NCI-H2171 (cell line): ENCODE measurements at places on chromosomes 4 and X.

- no peak for DNase-seq
Measured at GRCh38 chr4:56414135-56414670, 21.2 kb downstream of the PPAT start.

GRCh38 chr4:6362896-6363295 is 93.2 kb downstream of the WFS1 start:
- DNase-seq: no peak

DNA sequence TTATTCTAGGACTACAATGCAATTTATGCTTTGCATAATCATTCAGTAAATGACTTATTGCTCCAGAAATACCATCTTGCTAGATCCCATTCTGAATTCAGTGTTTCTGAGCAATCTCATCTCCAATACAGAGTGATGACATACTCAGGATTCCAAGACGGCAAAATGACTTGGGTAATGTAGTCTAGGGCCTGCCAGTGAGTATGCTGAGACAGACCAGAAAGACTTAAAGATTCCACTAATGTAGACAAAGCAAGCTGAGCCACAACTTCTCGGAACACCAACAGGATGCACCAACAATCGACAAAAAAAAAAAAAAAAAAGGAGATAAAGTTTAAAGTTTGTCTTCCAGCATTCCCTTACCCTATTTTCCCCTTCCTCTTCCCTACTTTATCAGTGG is 919 bp upstream of the SEC24B start:
- no peak for DNase-seq

- no peak for DNase-seq
Measured at GRCh38 chr4:38360201-38360600, 303.8 kb upstream of the KLF3 start.

DNA sequence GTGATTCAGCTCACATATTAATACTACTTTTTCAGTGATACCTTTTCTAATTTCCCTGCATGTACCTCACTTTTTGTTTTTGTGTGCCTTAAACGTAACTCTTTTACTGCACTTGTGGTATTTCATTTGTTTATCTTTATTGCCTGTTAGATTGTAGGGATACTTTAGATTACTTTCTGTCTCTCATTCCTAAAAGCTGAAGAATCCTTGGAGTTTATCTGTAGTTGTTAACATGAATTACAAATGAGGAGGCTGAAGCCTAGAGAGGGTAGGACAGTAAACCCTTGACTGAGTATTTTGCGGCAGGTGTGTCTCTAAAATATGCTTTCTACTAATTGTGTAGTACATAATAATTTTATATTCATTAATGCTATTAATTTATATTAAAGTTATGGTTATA is 34.9 kb downstream of the BMP2K start:
- no peak for DNase-seq

DNA sequence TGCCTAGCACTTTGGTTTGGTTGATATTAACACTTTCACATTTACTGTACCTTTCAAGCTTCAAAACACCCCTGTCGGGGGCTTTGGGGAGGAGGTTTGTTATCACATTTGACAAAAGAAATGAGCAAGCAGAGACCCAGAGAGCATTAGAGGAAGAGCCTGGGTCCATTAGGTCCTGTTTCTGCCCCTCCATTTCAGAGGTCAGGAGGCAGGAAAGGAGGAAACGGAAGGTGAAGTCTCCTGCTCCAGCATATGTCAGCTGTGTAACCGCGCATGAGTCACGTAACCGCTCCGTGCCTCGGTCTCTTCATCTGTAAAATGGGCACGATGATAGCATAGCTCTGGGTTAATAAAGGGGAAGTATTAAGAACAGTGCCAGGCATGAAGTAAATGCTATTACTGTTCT is 201.9 kb upstream of the BCOR start:
- no peak for DNase-seq

DNA sequence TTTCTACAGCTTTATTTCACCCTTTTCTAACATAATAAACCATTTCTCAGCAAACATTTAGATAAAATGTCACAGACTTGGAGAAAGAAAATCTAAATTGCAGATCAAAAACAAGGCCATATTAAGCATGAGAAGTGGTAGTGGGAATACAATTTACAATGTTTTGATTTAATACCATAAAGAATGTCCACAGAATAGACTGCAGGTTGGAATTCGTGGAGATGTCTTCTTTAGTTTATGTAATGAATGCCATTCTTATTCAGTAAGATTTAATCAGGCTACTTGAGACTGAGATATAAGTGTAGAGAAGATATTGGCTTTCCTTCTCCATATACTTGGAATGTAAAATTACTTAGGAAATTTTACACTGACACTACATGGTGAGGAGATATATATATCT is 91.9 kb upstream of the ZFP42 start:
- no peak for DNase-seq

DNA sequence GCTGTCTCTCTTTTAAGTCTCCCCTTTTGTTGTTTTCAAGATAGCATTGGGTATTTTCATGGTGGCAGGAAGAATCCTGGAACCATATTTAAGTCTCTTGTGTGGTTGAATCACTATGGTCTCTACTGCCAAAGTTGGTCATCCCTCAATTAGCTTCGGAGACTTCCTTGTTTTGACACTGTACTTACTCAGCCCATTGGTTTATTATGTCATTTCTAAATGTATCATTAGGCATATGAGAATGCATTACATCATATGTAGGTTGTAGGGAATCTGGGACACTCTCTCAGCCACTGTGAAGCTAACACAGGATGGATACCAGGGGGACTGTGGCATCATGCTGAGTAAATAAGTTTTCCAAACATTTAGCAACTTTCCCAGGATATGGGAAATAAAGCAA is 211.8 kb downstream of the DTHD1 start:
- no peak for DNase-seq

GRCh38 chr4:169765835-169766234 is 8.1 kb upstream of the HPF1 start:
- DNase-seq: no peak

GRCh38 chr4:42628740-42629139 is 28.2 kb downstream of the ATP8A1 start:
- DNase-seq: no peak

DNA sequence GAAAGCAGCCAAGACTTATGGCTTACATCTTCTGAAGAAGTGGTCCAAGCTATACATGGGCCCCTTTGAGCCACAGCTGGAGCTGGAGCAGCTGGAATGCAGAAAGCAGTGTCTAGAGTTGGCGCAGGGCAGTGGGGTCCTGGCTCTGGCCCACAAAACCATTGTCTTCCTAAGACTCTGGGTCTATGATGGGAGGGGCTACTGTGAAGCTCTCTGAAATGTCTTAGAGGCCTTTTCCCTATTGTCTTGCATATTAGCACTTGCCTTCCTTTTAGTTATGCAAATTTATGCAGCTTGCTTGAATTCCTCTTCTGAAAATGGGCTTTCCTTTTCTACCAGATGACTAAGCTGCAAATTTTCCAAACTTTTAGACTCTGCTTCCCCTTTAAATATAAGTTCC is 15.3 kb downstream of the NPY1R start:
- DNase-seq: no peak

DNA sequence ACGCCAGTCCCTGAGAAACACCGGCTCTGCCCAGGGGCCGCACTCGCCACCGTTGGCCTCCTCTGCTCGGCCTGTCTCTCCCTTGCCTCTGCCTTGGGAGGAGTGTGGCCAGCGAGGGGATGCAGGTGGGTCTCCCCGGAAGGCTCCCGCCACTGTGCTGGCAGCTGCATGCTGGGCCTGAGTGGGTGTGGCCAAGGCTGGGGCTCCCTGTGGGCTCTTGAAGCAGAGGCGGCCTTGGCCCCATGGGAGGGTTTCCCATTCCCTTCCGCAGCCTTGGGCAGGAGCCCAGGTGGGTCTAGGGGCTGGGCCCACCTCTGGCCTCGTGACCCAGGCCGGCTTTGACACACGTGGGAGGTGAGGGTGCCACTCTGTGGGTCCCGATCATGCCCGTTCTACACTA is 19.1 kb downstream of the FGFRL1 start:
- no peak for DNase-seq

DNA sequence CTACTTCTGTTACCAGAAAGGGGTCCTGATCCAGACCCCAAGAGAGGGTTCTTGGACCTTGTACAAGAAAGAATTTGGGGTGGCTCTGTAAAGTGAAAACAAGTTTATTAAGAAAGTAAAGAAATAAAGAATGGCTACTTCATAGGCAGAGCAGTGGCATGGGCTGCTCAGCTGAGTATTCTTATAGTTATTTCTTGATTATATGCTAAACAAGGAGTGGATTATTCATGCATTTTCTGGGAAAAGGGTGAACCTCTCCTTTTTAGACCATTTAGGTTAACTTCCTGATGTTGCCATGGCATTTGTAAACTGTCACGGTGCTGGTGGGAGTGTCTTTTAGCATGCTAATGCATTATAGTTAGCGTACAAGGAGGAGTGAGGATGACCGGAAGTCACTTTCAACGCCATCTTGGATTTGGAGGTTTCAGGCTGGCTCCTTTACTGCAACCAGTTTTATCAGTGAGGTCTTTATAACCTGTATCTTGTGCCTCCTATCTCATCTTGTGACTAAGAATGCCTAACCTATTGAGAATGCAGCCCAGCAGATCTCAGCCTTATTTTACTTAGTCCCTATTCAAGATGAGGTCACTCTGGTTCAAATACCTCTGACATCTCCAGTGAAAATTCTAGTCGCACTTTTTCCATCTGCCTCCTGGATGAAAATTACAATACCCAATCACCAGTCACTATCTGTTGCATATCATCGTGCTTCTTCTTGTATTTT is 15.5 kb upstream of the TDO2 start:
- DNase-seq: no peak

GRCh38 chrX:149987613-149988012 is 49.3 kb upstream of the EOLA2 start:
- DNase-seq: no peak

DNA sequence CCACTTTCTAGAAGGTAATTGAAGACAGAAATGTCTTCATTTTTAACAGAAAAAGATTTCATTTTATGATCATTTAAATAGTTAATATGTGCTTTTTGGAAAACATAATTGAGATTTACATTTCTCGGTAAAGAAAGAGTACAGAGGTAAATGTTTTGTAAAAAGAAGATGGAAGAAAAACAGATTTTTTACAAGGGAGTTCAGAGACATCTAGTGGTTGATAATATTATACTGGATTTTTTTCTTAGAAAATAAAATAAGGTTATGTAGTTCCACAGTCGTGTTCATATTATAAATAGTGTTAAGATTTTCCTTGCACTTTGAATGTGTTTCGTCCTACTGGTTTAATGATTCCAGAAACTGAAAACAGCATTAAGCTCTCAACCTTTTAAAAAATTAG is 60.6 kb downstream of the SMARCA1 start:
- no peak for DNase-seq

GRCh38 chrX:69297506-69297905 is 132.3 kb upstream of the PJA1 start:
- no peak for DNase-seq

DNA sequence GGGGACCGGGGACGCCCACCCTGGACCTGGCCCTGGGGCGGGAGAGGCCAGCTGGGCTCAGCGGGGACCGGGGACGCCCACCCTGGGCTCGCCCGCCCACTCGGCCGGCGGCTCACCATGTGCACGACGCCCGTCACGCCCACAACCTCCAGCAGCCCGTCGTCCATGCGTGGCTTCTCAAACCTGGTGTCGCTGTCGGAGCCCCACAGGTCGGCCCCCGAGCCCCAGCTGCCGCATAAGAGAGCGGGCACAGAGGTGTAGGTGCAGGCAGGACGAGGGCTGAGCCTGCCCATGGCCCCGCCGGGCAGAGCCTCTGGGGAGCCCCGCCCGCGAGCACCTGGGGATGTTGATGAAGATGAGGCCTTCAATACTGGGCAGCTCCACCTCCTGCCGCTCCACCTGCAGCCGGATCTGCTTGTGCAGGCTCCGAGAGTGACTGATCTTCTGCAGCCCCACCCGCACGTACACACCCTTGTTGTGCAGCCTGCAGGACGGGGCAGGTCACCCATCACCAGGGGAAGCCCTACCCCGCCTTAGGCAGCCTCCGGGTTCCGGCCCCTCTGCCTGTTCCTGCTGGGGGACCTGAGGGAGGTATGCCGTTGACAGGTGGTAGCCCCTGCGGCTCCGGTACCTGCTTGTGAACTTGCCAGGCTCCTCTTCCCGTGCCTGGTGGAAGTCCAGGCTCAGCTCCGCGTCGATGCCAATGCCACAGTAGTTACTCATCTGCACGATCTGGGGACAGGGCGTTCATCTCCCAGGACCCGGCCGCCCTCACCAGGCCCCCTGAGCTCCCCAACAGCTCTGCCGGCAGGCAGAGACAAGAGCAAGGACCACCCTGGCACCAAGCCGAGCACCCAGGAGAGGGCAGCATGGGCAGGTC is 11.8 kb downstream of the DGKQ start:
- DNase-seq: no peak

DNA sequence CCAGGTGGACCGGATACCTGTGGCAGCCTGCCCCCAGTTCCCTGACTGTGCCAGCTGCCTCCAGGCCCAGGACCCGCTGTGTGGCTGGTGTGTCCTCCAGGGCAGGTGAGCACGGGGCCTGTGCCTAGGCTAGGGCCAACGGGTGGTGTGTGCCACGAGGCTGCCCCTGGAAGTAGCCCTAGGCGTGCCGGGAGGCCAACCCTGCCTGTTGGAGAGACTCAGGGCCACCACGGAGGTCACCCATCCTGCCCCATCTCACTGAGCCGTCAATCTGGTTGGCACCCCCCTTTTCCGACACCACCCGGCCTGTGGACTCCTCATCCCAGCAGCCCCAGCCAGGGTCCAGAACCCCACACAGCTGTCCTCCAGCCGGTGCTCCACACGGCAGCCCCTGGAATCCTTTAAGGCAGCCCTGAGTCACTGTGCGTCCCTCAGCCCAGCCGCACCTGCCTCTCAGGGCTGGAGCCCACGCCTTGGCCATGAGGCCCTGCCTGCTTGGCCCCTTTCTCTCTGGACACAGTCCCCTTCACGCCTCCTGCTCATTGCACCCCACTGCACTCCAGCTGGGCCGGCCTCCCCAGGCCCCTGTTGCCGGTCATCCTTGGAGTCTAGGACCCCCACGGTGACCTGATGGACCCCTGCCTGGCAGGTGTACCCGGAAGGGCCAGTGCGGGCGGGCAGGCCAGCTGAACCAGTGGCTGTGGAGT is 5.3 kb downstream of the PLXNB3 start:
- DNase-seq: no peak

DNA sequence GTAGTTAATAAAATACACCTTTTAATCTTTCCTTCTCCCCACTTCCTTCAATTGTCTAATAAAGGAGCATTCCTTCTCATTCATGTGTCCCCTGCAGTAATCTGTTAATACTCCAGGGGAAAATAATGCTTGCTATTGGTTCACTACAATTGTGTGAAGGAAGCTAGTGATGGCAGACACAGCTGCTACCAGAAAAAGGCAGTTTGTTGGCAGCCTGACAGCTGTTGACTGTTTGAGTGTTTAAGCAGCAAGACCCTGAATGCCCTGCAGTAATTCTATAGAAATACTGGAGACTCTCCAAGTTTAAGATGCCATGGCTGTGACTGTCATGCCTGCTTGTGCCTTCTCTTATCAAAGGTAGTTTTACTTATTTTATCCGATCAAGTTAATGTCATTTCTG is 359.5 kb downstream of the C4orf33 start:
- peak; percentile 66 for DNase-seq

- no peak for DNase-seq
Measured at GRCh38 chrX:143017272-143017671, 8.5 kb upstream of the SPANXN4 start.

GRCh38 chr4:142944565-142944964 is 98.5 kb upstream of the INPP4B start:
- DNase-seq: no peak

GRCh38 chr4:176359590-176359989 is 39.8 kb downstream of the SPCS3 start:
- no peak for DNase-seq

GRCh38 chrX:150841456-150842197 is 56.8 kb downstream of the CD99L2 start:
- no peak for DNase-seq

- no peak for DNase-seq
Measured at GRCh38 chr4:110165382-110166286, 32.8 kb downstream of the ELOVL6 start.

GRCh38 chrX:104250470-104250869 is 4.3 kb downstream of the ESX1 start:
- DNase-seq: no peak
